Activated T-cell treated with anti-CD3 and anti-CD28 coated beads for 24 hours (primary cell): ENCODE measurements at places on chromosomes 3 and 15.

GRCh38 chr3:116216761-116217160 is 228.5 kb downstream of the LSAMP start:
- DNase-seq: no peak

GRCh38 chr3:54008099-54008498 is 114.3 kb upstream of the CACNA2D3 start:
- DNase-seq: no peak

GRCh38 chr15:69760258-69760845 is 307.7 kb downstream of the RPLP1 start:
- DNase-seq: no peak

DNA sequence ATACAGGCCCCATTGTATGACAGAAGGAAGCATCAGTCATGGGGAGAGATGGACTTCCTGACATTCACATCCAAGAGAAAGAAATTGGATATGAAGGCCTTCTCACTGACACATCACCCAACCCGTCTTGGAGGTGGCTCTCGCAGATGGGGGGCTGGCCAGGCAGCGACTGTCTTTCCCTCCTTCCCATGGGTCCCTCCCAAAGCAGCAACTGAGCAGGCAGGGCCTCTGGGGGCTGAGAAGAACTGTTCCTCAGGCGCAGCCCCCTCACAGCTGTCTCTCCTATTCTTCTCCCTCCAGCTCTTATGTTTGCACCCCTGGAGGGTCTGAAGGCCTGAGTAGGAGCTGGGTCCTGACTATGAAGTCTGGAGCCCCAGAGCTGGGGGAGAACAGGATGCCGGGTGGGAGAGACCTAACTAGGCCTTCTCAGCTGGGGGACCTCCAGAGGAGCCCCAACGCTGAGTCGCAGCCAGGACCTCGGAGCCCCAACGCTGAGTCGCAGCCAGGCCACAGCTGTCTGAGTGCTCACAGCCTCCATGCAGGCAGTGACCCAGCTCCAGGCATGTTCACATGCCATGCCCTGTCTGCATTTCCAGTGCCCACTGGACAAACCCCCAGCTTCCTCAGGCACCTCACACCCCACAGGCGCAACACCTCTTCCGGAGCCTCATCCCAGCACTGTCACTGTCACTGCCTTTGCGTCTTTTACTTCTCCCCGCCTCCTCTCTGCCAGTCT is 29.6 kb downstream of the UMPS start:
- DNase-seq: no peak

DNA sequence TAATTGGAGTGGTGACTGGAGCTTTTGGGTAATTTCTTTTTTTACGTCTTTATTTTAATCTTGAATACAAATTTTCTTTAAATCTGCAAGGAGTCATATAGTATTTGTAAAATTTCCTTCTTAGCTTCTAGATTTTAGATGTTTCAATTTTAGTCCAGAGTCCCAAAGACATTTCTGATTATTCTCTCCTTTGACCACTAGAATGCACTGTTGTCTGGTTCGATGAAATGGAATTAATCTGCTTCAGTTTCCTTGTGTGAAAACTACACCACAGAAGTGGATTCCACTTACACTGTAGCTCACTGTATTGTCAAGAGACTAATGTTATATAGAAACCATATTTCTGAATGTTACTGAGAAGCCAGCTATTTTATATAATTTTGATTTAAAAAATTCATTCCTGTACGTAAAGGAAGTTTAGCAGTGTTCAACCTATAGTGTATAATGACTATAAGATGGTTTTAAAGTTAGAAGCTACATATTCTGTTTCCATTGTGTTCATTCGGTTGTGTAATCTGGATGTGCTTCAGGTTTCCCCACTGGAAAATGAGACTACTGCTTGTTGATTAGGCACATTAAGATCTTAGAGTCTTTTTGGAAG is 6.1 kb downstream of the GRAMD1C start:
- DNase-seq: no peak

GRCh38 chr3:170128259-170128976 is 53.1 kb downstream of the PHC3 start:
- no peak for DNase-seq

DNA sequence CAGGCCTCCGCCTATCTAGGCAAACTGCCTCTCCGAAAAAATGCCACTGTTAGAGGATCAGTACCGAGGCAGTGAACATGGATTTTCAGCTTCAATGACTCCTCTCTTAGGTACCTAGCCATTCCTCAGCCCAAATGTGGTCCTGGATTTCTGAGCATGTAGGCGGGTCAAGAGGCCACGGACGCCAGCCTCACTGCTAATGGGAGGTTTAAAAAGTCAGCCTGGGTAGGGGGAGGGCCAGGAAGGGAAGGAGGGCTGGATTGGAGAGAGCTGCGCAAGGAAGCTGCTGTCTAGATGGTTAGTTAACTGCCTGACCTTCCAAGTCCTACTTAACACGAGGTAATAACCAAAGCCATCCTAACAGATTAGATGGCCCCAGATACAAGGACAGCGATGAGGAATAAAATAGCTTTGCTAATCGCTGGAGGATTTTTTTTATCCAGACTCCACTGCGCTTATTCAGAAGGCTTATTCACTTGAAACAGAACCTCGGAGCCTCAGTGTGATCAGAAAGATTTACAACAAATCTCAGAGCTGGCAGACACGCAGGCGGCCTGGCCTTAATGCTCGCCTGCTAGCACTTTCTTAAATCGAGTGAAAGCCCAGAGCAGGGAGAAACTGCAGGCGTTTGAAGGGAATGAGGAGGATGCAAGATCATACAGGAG is 34.3 kb downstream of the TLE3 start:
- DNase-seq: no peak

DNA sequence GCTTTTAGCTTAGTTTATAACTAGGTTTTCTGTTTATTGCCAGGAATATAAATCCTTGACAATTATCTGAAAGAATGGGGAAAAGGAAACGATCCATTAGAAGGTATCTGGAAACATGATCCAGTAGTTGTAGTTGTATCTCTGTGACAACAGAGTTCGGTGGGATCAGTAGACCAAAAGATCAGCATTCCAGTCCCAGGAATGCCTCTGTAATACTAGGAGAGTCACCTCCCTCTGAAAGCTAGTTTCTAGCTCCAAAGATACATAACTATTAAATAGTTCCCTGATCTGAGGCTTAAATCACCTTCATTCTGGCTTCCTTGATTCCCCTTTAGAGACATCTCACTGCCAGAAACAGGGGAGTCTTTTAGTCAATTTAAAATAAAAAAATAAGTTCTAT is 34.1 kb downstream of the MB21D2 start:
- DNase-seq: no peak

DNA sequence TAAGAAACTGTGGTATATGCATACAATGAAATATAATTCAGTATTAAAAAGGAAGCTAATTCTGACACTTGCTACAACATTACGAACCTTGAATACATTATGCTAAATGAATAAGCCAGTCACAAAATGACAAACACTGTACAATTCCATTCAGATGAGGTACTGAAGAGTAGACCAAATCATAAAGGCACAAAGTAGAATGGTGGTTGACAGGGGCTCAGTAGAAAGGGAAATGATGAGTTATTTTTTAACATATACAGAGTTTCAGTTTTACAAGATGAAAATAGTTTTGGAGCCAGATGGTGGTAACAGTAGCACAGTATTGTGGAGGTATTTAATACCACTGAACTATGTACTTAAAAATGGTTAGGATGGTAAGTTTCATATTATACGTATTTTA is 254.6 kb upstream of the RBMS3 start:
- no peak for DNase-seq

DNA sequence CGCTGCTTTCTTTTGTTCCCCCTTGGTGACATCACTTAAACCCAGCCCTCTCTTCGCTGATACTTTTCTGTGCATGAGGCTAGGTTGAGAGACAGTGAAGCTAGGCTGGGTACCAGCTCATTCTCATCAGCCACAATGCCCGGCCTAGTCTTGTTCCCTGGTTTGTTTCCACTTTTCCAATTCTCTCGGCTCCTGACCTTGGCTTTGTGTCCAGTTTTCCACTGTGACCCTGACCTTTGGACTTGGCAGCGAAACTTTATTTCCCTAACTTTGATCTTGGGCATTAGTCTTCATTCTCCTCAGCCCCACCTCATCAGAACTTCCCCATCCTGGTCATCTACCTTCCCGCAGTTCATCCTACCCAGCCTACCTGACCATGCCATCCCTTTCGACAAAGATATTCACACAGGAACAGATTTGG is 908 bp upstream of the ADPGK start:
- no peak for DNase-seq

- DNase-seq: no peak
Observed at GRCh38 chr3:64616953-64617352, 70.8 kb downstream of the ADAMTS9 start.

GRCh38 chr15:62889734-62890505 is 152.6 kb upstream of the TPM1 start:
- no peak for DNase-seq

- no peak for DNase-seq
Observed at GRCh38 chr15:40111888-40112287, 3.2 kb upstream of the BMF start.

DNA sequence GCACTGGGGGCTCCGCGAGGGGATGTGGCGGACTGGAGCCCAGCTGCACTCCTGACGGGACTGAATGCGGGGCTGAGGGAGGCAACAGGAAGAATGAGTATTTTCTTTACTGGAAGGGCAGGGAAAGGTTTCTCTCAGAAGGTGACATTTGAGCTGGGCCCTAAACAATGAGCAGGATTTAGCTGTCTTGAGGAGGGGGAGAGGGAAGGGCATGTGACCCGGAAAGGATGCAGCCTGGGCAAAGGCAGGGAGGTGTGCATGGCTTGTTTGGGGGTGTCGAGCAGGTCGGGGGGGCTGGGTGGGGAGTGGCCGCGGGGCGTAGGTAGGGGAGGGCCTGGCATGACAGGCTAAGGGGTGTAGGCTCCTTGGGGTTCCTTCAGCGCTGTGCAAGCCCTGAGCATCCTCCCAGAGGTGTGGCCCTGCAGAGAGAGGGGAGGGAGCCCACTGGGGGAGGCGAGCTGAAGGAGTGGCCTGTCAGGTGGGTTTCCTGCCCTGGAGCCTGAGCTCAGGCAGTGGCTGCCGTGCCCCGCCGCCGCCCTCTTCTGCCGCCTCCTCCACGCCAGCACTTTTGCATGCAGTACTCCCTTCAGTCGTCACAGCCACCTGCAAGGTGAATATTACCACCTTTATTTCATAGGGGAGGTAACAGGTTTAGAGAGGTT is 17.2 kb upstream of the ANKDD1A start:
- peak; percentile 56 for DNase-seq

DNA sequence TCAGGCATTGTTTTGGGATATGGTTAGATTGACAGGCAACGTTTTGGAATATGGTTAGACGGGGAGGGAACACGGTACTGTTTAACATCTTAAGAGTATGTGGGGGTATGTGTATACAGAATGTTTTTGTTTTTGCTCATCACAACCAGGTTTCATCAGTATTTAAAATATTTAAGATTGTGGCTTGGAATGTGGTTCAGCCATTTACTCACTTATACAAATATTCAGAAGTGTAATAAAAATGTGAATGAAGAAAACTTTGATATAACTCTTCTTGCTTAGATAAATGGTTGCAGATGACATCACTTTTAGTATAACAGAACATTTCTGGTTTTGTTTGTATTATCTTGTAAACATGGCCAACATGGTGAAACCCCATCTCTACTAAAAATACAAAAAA is 3.9 kb upstream of the PAK2 start:
- DNase-seq: no peak

- DNase-seq: no peak
Observed at GRCh38 chr15:73928241-73928579, 1.9 kb downstream of the LOXL1 start.

DNA sequence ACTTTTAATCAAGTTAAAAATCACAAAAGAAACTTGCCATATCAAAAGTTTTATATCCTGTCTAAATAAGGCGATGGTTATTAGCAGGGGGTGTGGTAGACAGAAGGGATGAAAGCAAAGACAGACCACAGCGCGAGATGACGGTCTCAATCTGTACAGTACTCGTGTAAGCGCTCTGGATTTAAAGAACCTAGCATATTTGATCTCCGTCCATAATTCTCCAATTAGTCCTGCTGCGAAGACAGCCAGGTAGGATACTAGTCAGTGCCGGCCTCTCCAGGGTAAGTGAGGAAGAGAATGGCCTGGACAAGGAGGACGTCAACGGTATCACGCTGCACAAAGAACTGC is 701 bp downstream of the SGO1 start:
- DNase-seq: peak; percentile 1

DNA sequence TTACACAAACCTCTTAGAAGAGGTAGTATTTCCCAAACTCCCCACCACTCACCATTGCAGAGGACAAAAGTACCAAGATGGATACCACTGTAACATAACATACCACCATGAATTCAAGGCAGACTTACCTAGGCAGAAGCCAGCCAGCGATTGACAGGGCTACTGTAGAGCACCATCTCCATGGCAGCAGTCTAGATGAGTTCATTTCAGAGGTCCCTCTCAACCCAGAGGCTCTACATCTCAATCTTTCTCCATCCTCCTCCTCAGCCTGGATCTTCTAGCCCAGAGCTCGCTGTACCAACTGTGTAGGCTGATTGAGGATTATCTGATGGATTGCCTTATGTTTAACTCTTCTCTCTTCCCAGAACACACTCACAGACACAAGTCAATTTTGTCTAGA is 2.0 kb upstream of the PLIN1 start:
- DNase-seq: no peak

GRCh38 chr3:191889756-191890155 is 428.8 kb downstream of the PYDC2 start:
- DNase-seq: no peak

- no peak for DNase-seq
Observed at GRCh38 chr3:43695863-43696262, 5.1 kb downstream of the ABHD5 start.

DNA sequence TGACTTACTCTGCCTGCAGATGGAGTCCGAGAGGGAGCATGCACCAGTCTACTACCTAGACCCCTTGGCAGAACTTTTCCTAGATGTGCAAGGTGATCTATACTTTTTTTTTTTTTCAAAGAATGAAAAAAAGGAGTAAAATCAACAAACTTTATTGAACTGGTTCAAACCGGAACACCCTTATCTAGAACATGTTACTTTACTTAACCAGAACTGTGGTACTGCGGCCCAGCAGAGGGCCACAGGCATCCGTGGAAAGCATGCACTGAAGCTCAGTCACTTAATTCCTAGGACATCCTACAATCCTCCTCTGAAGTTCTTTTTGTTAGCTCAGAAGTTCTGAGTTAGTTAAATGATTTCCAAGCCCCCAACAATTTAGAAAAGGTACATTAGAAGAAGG is 21.6 kb downstream of the CHAC1 start:
- no peak for DNase-seq

- DNase-seq: no peak
Observed at GRCh38 chr15:69164807-69165636, 4.6 kb downstream of the GLCE start.

- no peak for DNase-seq
Observed at GRCh38 chr3:120460181-120460790, 9.5 kb upstream of the FSTL1 start.
